Bronchial epithelial cell (primary cell): ENCODE measurements at places on chromosomes 3 and 15. TPM values are rescaled to one million over a fixed set of nuclear protein-coding genes. Genes with fewer than 3 reads are reported as not detected.

DNA sequence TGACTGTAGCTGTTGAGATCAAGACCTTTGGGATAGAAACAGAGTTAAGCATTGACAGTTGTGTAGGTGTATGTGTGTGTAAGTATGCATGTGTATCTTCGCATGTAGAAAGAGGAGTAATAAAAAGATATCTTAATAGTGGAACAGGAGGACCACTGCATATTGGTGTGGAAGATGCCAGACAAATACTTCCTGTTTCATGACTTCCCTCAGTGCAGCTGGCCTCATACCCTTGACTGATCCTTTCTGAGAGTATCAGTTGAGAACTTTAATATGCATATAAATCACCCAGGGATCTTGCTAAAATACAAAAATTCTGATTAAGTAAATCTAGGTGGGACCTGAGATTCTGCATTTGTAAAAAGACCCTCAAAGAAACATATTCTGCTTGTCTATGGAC is 8.5 kb upstream of the ZBED2 start:
- no peak for DNase-seq

- DNase-seq: no peak
Observed at GRCh38 chr15:95138604-95139270, 907.4 kb downstream of the MCTP2 start.

GXYLT2 gene
- 0.79 and 0.90 TPM in 2 replicates for total RNA-seq

DNA sequence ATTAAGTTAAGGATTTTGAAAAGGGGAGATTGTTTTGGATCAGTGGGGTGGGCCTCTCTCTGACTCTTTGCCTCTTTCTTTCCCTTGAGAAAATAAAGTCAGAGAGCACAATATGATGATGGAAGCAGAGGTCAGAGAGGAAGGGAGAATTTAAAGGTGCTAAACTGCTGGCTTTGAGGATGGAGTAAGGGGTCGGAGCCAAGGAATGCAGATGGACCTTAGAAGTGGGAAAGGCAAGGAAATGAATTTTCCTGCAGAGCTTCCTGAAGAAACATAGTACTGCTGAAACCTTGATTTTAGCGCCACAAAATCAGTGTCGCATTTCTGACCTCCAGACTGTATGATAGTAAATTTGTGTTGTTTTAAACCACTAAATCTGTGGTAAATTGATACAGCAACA is 317.4 kb downstream of the NAALADL2 start:
- no peak for DNase-seq

DNA sequence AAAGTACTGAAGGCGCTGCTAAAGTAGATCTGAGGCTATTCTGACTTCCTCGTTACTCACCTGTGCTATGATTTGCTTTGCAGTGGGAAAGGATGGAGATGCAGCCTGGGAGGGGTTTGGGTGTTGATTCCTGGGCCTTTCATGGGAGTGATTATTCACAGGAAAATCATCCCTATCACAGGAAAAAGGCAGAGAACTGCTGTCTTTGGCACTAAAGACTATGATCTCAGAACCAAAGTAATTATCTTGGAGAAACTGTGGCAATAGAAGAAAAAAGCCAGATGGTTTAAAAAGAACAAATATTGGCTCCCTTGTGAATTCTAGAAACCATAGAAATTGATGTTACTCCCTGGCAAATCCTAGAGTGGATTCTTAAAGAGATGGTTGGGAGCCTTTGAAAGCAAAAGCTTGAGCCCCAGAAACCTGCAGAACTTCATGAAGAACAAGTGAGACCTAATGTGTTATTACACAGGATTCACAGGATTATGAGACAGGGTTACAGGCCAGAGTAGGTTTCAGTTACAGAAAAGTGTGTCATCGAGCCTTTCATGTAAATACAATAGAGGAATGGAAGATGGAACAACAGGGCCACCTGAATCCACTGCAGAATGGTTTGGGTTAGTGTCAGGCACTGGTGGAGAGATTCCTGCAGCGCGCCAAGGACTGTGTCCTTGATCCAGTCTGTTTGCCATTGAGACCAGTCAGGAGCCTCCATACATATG is 85.7 kb downstream of the OXNAD1 start:
- DNase-seq: no peak

HCN4 gene
- total RNA-seq: not detected in 2 replicates

- no peak for DNase-seq
Observed at GRCh38 chr3:38658841-38659240, 9.4 kb upstream of the SCN5A start.

TMEM212 gene
- total RNA-seq: not detected in 2 replicates

DNA sequence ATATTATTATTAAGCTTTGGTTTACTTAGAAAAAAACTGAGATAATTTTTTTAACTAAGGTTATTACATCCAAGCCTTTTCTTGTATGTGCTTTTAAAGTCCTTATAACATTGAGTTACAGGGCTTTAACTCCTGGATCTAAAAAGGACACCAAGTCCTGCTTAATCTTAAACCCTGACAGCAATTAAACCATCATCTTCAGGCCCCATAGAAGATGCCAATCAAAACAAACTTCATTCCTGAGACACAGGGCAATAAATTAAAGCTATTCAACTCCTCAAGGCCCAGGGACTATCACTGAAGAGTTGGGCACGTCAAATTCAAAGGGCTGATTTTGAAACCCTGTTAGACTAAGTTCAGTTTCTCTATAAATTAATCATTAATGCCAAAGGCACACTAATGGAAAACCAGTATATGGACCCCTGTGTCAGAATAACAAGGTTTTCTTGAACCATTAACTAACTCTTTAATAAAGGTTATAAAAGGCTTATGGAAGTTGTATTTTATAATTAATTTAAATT is 1152.6 kb downstream of the NSUN3 start:
- no peak for DNase-seq

HGD gene
- under 0.01 and 0.38 TPM in 2 replicates for total RNA-seq

GRCh38 chr3:186997061-186997460 is 66.7 kb downstream of the ST6GAL1 start:
- DNase-seq: no peak

- no peak for DNase-seq
Observed at GRCh38 chr3:117128872-117129271, 419.3 kb downstream of the TUSC7 start.

- no peak for DNase-seq
Observed at GRCh38 chr3:69848113-69848512, 108.8 kb downstream of the MITF start.

GRCh38 chr3:32109256-32109655 is 2.8 kb downstream of the GPD1L start:
- no peak for DNase-seq

DNA sequence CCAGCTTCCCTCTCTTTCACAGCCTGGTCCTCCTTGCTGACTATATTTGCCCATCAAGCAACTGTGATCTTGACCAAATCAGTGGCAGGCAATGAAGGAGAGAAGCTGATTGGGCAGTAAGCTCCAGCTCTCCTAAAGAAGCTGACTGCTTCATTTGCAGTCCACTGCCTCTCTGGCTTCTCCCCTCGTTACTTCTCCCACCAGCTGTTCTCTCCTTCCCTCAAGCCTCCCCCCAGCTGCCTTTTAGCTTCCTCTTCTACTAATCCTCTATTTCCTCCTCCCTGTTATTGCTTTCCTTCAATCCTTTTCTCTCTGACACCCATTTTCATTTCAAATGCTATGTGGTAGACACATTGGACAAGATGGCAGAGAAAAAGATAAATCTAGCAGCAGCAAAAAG is 474.7 kb upstream of the UBE2E2 start:
- DNase-seq: no peak

DMXL2 gene
- 14.5 and 16.1 TPM in 2 replicates for total RNA-seq

DNA sequence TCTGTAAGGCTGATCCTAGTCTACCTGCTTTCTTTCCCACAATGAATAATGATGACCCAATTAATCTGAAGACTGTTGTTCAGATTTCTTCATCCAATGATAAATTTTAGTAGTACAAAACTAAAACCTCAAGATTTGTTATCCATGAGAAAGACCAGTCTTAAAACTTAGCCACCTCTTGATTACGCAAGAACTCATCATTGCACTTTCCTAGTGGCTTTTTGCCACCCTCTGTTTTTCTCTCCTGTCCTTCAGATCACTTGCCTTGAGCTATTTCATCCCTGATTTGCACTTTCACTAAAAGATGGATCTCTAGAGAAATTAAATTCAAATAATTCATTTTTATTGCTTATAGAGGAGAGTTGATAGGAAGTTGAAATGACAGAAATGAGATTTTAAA is 142.7 kb upstream of the RBMS3 start:
- DNase-seq: no peak

KIF7 gene
- 1.3 and 2.1 TPM in 2 replicates for total RNA-seq

DNA sequence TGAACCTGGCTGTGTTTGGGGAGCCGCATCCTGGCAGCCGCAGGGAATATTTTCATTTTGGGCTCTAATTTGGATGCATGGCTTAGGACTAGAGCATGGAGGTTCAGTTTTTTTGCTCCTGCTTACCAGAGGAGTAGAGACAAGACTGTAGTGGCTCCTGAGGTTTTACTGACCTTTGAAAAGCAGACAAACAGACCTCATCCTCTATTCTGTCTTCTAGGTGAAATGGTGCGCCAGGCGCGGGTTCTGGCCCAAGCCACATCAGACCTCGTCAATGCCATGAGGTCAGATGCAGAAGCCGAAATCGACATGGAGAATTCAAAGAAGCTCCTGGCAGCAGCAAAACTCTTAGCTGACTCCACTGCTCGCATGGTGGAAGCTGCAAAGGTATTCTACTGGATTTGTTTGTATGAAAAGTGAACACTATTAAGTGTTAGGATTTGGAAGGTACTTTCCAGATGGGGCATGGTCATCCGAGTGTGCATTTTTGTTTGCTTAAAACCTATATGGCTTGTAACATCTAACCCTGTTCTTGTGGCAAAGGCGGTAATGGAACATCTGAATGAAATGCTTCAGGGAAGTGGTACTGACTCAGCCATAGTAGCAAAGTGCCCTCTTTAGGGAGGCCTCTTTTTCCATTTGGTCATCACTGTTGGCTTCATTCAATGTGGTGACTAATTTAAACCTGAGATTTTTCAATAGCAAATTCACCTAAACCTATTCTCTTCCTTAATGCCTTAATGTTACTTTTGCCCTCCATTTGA is 330.7 kb upstream of the TPM1 start:
- DNase-seq: peak; percentile 36

ZIC1 gene
- not detected in 2 replicates for total RNA-seq

- peak; percentile 60 for DNase-seq
Observed at GRCh38 chr3:120555657-120556509, 40.3 kb upstream of the NDUFB4 start.

DNA sequence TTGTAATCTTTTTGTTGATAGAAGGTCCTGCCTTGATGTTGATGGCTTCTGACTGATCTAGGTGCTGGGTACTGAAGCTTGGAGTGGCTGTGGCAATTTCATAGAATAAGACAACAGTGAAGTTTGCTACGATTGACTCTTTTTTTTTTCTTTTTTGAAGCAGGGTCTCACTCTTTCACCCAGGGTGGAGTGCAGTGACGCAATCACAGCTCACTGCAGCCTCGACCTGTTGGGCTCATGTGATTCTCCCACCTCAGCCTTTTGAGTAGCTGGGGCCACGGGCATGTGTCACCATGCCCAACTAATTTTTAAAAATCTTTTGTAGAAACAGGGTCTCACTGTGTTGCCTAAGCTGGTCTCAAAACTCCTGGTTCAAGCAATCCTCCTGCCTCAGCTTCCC is 14.2 kb downstream of the ARID3B start:
- no peak for DNase-seq

DNA sequence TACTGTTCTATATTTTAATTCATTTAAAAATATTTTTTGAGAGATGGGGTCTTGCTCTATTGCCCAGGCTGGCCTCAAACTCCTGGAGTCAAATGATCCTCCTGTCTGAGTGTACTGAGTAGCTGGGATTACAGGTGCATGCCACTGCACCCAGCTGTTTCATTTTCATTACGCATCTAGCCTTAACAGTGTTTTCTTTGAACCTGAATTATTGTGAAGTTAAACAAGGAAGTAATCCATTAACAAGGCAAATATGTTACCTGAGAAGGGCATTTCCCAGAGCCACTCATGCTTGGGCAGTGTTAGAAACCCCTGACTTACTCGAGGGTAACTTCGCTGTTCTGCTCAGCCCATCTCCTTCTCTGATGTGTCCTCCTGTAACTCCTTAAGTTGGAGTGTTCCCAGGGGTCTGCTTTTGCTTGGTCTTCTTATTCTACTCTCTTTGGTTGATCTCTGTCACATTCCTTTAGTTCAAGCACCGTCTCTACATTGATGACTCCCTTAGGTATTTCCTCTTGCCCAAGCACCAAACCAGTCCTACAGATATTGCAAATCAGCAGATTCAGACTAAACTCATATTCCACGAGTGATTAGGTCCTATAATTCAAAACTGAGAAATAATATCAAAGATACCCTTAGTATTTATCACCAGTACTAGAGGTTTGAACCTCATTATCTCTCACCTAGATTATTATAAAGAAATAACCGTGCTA is 107.9 kb downstream of the STAC start:
- DNase-seq: peak; percentile 47

GRCh38 chr3:84905556-84905920 is 53.3 kb upstream of the CADM2 start:
- no peak for DNase-seq

GRCh38 chr3:120587332-120587975 is 8.7 kb upstream of the NDUFB4 start:
- no peak for DNase-seq

- DNase-seq: no peak
Observed at GRCh38 chr15:66795851-66796250, 93.8 kb downstream of the SMAD6 start.

DNA sequence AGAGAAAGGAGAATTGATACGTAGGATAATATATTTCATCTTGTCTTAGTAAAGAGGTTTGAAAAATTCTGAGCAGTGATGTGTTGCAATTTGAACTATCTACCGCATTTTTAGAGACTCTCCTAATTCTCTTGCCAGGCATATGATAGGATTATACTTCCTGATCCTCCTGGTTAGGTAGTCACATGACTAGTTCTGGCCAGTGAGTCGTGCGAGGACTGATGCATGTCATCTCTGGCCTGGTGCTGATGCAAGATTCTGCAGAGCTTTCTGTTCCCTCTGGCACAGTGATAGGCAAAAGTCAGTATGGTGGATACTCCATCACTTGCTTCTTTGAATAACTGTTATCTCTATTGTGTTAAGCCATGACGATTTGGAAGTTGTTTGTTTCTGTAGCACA is 277.6 kb upstream of the NAALADL2 start:
- peak; percentile 11 for DNase-seq

SLC22A13 gene
- total RNA-seq: 0.77 and 0.79 TPM in 2 replicates

GRCh38 chr3:12143949-12144504 is 14.7 kb downstream of the TIMP4 start:
- DNase-seq: peak; percentile 8

UBR1 gene
- total RNA-seq: 15.9 and 18.4 TPM in 2 replicates

GOLGA8R gene
- total RNA-seq: 0.53 and 2.8 TPM in 2 replicates

GRCh38 chr3:150603980-150604319 is 829 bp downstream of the SELENOT start:
- DNase-seq: no peak

TMEM108 gene
- total RNA-seq: not detected in 2 replicates

GRCh38 chr3:131812433-131812832 is 222.4 kb downstream of the CPNE4 start:
- peak; percentile 79 for DNase-seq

FOXB1 gene
- not detected in 2 replicates for total RNA-seq

PFN2 gene
- total RNA-seq: 265 and 298 TPM in 2 replicates

DNA sequence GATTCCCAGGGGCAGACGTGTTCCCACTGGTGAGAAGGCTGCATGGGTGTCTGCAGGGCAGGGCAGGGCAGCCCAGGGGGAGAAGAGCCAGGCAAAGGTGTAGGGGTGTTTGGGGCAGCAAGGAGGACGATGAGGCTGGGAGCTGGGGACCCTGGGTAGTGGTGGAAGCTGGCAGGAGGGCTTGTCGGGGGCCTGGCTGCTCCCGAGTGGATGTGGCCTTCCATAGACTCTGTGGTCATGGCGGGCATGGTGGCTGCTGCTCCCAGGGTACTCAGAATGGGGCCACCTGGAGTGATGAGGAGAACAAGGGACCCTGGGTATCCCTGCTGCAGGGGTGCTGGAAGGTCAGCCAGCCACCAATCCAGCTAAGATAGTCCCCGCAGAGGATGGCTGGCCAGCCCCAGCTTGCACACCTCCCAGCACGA is 107.5 kb downstream of the WNT7A start:
- DNase-seq: no peak
